NCI-H345 (cell line): ENCODE measurements at places on chromosomes 1 and 21.

DNA sequence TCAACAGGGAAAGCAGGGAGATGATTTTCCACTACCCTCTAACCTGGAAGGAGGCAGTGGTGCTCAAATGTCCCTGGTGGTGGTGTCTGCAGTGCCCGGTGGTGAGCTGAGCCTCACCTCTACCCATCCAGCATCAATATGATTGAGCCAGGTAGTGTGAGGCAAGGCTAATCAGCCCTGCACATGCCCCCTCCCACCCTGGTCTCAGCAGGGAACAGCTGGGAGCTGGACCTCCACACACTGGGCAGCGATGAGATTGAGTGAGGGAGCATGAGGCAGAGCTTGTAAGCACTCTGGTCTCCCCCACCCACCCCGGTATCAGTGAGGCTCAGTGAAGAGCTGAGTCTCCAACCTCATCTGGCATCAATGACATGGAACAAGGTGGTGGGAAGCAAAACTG, 634.3 kb downstream of the PTPRU start:
- DNase-seq, result no peak

DNA sequence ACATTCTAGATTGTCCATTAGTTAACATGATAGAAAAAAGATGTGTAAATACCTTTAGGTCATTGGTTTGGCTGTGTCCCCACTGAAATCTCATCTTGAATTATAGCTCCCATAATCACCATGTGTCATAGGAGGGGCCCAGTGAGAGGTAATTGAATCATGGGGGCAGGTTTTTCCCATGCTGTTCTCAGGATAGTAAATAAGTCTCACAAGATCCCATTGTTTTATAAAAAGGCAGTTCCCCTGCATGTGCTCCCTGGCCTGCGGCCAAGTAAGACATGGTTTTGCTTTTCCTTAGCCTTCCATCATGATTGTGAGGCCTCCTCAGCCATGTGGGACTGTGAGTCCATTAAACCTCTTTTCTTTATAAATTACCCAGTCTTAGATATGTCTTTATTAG, 32.5 kb upstream of the SLC44A5 start:
- DNase-seq, result peak; percentile 7

- DNase-seq, result no peak
These were observed 18.5 kb upstream of the FAM20B start for GRCh38 chr1:179007233-179007632.

DNA sequence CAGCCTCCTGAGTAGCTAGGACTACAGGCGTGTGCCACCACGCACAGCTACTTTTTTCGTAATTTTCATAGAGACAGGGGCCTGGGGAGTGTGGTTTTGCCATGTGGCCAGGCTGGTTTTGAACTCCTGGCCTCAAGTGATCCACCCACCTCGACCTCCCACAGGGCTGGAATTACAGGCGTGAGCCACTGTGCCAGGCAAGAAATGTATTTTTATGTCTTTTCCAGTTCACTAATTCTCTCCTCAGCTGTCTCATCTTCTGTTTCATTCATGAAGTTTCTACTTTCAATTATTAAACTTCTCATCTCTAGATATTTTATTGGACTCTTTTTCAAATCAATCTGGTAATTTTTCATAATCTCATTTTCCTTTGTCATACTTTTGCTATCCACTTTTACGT, 72.1 kb upstream of the DISP3 start:
- DNase-seq, result no peak

GRCh38 chr21:44907966-44908895, 12.5 kb downstream of the ITGB2 start:
- no peak for DNase-seq

DNA sequence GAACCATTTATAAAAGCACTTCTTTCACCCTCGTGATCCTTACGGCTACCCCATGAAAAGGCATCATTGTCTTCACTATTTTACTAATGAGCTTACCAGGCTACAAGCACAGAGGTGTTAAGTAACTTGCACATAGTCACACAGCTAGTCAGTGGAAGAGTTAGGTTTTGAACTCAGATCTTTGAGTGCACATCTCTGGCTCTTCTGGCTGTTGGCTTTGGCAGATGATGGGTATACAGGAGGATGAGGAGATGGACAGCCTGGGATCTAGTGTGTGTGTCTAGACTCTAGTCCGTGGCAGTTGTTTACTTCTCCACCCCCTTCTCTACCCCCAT, 11.6 kb downstream of the VANGL2 start:
- no peak for DNase-seq

DNA sequence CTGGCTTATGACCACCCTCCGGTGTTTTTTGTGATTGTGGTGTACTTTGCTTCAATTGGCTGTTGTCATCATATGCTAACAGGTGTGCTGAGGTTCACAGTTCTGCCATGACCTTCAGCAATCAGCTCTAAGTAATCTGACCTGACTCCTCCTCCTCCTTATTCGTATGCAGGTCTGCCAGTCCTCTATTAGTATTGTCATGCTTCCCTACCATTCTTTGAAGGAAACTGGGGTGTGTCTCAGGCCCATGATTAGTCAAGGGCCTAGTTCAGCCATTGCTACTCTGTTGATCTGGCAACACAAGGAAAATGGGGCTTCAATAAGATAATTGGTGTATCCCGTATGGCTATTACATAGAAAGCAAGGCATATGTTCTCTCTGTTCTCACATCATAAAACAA, 332.3 kb upstream of the DPYD start:
- DNase-seq, result no peak

DNA sequence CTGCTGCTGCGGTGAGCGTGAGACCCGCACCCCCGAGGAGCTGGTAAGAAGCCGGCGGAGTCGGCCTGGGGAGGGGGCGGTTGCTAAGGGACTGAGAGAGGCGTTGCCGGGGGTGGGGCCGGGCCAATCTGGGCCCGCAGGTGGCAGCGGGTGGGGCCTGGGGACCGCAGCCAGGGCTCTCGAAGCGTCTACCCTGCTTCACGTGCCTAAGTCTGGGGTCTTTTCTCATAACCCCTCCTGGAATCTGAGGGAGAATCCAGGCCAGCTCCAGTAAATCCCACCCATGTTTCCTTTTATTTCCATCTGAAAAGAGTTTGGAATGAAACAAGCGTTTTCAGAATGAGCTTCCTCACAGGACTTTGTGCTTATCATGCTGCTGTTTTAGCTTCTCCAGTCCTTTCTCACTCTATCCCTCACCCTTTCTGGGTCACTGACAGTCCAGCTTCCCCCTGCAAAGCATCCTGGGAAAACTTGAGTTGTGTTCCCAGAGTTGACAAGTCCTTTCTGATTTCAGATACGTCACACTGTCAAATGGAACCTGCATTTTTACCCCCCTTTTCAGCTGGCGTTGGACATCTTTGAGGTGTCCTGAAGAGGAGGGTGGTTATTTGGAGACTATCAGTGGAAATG, 431 bp downstream of the CLCN6 start:
- DNase-seq, result peak; percentile 87

GRCh38 chr1:154998818-154999570, 3.6 kb upstream of the ZBTB7B start:
- DNase-seq, result peak; percentile 85

DNA sequence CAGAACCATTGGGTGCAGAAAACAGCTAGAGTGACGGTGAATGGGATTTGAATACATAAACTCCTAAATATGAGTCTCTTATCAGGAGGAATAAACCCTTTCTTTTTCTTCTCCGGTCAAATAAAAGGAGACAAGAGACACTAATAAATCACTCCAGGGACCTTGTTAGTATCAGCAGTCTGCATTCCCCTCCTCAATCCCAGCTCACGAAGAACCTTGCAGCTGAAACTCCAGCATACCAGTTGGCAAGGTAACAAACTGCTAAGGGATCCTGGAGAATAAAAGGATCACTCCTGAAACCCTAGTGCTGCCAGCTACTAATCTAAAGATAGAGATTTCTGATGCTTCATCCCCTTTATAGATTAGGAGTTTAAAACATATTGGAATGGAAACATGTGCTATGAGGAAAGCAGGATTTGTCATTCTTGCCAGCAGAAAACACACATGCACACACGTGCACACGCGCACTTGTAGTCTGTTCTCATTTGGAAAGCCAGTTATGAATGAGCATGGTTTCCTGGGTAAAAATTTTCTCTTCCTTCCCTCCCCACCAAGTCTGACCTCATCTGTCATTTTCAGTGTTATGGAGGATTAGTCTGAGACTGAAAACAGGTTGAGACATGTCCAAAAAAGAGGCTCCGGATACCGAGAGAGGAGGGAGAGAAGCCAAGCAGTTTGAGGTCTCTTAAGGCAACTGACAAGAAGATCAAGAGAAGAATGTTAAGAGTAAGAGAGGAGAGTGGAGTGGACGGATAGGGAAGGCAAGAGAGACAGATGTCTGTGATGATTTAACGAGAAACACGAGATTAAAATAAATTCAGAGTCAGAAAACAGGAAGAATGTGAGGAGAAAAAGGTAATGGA, 10.9 kb downstream of the IER5 start:
- no peak for DNase-seq

- no peak for DNase-seq
These were observed 26.9 kb upstream of the GPR88 start for GRCh38 chr1:100511058-100511457.

DNA sequence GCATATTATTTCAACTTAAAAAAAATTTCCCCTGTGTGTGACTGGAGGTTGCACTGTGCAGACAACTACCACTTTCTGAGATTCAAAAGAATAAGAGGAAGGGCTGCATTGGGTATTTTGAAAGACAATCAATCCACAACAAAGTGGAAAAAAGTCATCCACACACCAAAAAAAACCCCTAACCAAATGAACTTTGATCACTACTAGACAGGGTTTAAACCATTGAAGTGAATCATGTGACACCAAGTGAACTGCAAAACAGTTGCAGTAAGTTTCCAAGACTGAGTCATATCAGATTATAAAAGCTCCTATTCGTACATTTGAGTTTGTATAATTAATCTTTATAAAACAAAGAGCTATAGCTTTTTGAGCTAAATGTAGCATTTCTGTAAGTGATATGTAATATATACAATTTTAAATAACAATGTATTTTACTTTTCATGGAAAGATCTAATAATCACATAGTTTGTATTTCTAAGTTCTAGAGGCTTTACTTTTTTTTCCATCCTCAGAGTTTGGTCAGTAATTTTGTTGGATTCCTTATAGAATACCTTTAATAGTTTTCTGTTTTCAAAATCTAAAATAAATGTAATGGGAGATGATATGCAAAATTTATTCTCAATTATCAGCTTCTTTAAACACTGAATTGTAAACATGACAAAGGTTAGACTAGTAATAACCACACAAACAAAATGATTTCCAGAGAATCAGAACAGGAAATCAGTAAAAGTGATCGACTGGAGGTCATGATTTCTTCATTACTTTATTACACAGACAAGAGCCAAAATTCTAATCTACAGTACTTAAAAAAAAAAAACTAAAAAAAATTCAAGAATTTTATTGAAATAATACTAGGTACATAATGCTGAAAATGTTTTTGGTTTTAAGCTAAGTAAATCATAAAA, 50.5 kb upstream of the GFI1 start:
- no peak for DNase-seq

DNA sequence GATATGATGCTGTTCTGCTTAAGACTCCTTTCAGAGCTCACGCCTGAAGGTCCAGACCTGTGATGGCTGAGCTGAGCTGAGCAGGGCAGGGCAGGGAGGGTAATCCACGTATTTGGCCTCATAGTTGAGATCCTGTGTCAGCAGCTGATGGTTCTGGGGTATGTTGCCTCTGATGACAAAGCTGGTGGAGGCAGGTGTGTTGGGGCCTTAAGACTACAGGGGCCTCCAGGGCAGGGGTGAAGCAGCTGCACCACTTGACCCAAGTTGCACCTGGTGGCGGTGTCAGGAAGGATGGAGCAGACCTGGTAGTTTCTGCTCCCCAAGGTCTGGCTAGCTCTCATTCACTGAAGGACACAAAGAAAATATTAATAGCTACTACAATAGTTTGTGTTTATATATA, 57.0 kb downstream of the FCRL5 start:
- DNase-seq, result no peak

DNA sequence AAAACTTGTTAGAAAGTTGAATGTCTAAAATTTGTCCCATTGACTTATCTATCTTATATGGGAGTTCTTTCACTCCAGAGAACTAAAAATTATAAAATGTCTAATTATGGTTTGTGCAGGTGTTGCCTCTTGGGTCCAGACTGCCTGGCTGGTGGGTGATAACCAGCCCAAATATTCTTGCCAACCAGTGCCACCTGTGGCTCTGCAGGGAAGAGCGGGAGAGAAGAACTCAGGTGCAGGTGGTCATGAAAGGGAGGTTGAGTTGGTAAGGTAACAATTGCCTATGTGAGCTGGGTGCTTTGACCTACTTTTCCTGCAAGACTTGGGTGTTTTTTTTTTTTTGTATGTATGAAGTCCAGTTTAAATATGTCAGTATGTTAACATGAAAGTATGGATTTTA, 10.2 kb downstream of the RPS6KC1 start:
- DNase-seq, result peak; percentile 39

DNA sequence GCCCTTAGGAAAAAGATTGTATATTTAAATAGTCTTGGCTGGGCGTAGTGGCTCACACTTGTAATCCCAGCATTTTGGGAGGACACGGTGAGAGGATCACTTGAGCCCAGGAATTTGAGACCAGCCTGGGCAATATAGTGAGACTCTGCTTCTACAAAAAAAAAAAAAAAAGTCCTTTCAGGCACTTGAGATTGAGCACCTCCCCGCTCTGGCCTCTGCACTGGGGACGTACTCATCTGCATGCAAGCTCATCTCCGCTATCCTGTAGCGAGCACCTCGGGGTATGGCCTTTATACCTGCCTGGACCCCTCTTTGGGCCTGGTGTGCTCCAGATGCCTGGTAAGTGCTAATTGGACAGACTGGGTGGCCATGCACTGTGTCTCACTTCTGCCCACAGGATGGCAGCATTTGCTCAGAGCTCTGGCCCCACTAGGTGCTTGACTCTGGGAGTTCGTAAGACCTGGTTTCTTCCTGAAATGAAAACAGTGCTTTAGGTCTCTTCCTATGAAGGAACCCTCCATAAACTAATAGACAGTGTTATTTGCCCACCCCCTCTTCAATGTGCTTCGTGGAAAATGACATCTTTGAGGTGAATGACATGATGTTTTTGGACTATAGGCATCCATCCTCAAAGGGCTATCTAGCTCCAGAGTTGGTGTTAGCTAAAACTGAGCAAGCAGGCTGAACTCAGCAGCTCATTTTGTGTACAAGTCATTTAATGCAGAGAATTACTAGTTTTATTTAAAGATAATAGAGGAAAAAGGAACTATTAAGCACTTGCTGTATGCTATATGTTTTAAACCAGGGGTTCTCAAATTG, 61.7 kb upstream of the ADAR start:
- DNase-seq, result peak; percentile 89

GRCh38 chr21:26587736-26588201, 14.7 kb upstream of the CYYR1 start:
- no peak for DNase-seq

- no peak for DNase-seq
These were observed 120.9 kb upstream of the KIAA1614 start for GRCh38 chr1:180791806-180792205.

DNA sequence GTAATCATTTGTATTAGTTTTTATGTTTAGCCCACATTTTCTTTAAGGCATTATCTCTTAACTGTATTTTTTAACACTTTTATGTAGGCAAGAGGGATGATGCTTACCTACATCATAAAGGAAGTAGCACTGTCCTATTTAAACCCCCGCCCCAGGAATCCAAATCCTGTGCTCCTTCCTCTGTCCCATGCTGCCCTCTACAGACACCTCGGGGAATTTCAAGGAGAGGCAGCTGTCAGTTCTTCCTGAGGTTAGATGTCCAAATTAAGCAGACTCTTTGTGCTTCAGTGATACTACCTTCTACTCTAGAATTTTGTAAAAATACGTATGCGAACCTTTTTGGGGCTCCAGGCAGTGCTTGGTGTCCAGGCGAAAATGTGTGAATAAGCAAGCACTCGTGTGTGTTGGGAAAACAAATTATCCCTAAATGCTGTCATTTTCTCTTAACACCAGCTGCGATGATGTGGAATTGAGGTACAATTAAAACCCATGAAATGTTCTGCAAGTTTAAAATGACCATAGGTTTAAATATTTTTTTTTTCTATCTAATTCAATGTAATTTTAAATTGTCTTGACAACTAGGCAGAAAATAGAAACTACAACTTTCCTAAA, 19.2 kb downstream of the CRCT1 start:
- DNase-seq, result peak; percentile 38
